ENCODE measurements at places on chromosomes 3 and 15. TPM values are rescaled to one million over a fixed set of nuclear protein-coding genes. Genes with fewer than 3 reads are reported as not detected.

EIF4A2 gene
- 260 TPM for total RNA-seq

ZPLD1 gene
- not detected for total RNA-seq

- H3K36me3 ChIP-seq = no peaks in the 10 kb centered on the region
- H3K27ac ChIP-seq = no peak overlapping the region
- H3K27me3 ChIP-seq = peaks cover 4% of the 10 kb centered on the region
- no peaks in the 10 kb centered on the region for H3K4me1 ChIP-seq
- H3K4me3 ChIP-seq = no peak overlapping the region
Observed at GRCh38 chr3:15953841-15954240, 156.1 kb upstream of the ANKRD28 start.

- DNase-seq = no peak
- H3K4me1 ChIP-seq = peaks cover 15% of the 10 kb centered on the region
- H3K36me3 ChIP-seq = no peaks in the 10 kb centered on the region
- no peaks in the 10 kb centered on the region for H3K27me3 ChIP-seq
- H3K27ac ChIP-seq = no peak overlapping the region
- H3K4me3 ChIP-seq = no peak overlapping the region
Observed at GRCh38 chr15:47742742-47743141, 25.4 kb downstream of the SEMA6D start.

DNA sequence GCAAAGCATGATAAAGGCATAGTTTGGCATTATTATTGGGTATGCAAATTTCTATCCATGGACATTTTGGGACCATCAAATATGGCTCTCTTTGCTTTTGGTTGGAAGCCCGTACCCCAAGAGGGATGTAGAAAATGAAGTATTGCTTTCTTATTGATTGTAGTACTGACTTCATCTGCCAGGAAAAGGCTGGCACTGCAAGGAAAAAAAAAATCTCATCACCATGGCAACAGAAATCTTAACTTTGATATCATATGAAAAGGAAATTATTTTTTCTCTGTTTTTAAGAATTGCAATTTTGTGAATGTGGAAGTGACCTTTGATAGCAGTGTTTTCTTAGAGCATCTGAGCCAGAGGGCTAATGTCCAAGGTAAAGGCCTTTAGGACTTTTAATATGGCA lies 151.7 kb downstream of the TMEM108 start:
- H3K36me3 ChIP-seq = no peaks in the 10 kb centered on the region
- H3K27me3 ChIP-seq = no peaks in the 10 kb centered on the region
- peaks cover 49% of the 10 kb centered on the region for H3K4me1 ChIP-seq

GRCh38 chr3:159829539-159830227 lies 159.0 kb upstream of the IL12A start:
- DNase-seq = no peak
- H3K36me3 ChIP-seq = no peaks in the 10 kb centered on the region
- H3K27me3 ChIP-seq = no peaks in the 10 kb centered on the region

- no peaks in the 10 kb centered on the region for H3K36me3 ChIP-seq
- H3K27ac ChIP-seq = no peak overlapping the region
- H3K27me3 ChIP-seq = no peaks in the 10 kb centered on the region
- H3K4me3 ChIP-seq = no peak overlapping the region
- DNase-seq = no peak
Observed at GRCh38 chr3:65996589-65996988, 42.1 kb downstream of the MAGI1 start.

DNA sequence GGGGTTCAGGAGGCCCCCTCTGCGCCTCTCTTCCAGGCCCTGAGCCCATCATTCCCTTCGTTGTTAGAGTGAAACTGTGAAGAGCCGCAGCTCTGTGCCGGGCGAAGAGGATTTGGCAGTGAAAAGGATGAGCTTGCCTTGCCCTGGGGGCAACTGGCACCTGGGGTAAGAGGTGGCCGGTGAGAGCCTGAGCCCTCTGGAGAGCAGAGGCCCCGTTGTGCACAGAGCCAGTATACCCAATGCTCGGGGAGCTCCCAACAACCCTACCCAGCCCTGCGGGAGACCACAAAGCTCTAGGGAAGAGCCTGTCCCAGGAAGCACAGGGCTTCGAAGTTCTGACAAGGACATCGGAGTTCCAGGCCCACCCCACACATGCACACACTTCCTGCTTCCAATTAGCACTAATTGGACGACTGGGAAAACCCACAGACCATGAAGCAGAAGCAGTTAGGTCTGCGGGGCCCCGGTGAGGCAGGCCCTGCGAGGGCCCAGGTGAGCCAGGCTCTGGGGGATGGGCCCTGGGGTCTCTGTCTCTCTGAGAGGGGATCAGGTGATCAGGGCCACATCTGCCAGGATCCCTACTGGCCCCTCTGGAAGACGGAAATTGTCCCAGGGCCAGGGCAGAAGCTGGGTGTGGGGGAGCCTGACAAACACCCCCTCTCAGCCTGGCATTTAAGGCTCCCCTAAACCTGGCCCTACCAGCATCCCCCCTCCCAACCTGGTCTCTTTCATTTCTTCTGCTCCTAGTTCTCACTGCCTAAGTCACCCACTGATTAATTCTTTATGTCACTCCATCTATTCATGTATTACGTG lies 27.9 kb upstream of the SFMBT1 start:
- peaks cover 10% of the 10 kb centered on the region for H3K4me1 ChIP-seq
- H3K36me3 ChIP-seq = no peaks in the 10 kb centered on the region
- no peaks in the 10 kb centered on the region for H3K27me3 ChIP-seq
- H3K4me3 ChIP-seq = no peak overlapping the region
- no peak overlapping the region for H3K27ac ChIP-seq
- DNase-seq = no peak

- H3K36me3 ChIP-seq = no peaks in the 10 kb centered on the region
- no peak overlapping the region for H3K27ac ChIP-seq
- H3K27me3 ChIP-seq = no peaks in the 10 kb centered on the region
- no peak overlapping the region for H3K4me3 ChIP-seq
Observed at GRCh38 chr15:47158573-47158972, 558.7 kb upstream of the SEMA6D start.

Measured in endothelial cell (in vitro differentiated cells).